Epithelial cell of alveolus of lung (primary cell): ENCODE measurements at places on chromosomes 3 and 15. TPM values are rescaled to one million over a fixed set of nuclear protein-coding genes. Genes with fewer than 3 reads are reported as not detected.

Gene CLCN2
- total RNA-seq = 1.7 and 6.5 TPM in 2 replicates

Gene MESP2
- 1.0 and 2.0 TPM in 2 replicates for total RNA-seq

Gene MAGEL2
- 0.52 and 4.5 TPM in 2 replicates for total RNA-seq

Gene RNF123
- total RNA-seq = 21.9 and 32.0 TPM in 2 replicates

Gene SRGAP3
- 2.2 and 2.5 TPM in 2 replicates for total RNA-seq

Gene SYNPR
- total RNA-seq = not detected in 2 replicates

Gene DCLK3
- 0.39 TPM in 1 of 2 replicates, not detected in the other for total RNA-seq

Gene CD96
- total RNA-seq = 0.13 TPM in 1 of 2 replicates, not detected in the other

Gene UBXN7
- 8.3 and 29.9 TPM in 2 replicates for total RNA-seq

Gene ONECUT1
- not detected in 2 replicates for total RNA-seq

Gene PLIN1
- total RNA-seq = 0.13 and 0.72 TPM in 2 replicates

Gene SAMD7
- not detected in 2 replicates for total RNA-seq

Gene STARD9
- total RNA-seq = 1.4 and 8.3 TPM in 2 replicates

Gene UNC13C
- total RNA-seq = not detected in 2 replicates

Gene GOLGA8T
- not detected in 2 replicates for total RNA-seq

Gene CCDC80
- total RNA-seq = 48.7 and 52.5 TPM in 2 replicates

Gene SCAANT1
- total RNA-seq = not detected in 2 replicates

Gene PLA2G4D
- not detected in 2 replicates for total RNA-seq

Gene ACP3
- total RNA-seq = 2.6 and 3.9 TPM in 2 replicates

Gene SLC9A9
- 5.3 and 17.0 TPM in 2 replicates for total RNA-seq

Gene ISLR2
- total RNA-seq = 4.4 TPM in 1 of 2 replicates, not detected in the other

Gene POLQ
- 1.1 and 1.9 TPM in 2 replicates for total RNA-seq

Gene RTP1
- not detected in 2 replicates for total RNA-seq
